Lung microvascular endothelial cell (primary cell): ENCODE measurements at places on chromosomes 1 and 21.

DNA sequence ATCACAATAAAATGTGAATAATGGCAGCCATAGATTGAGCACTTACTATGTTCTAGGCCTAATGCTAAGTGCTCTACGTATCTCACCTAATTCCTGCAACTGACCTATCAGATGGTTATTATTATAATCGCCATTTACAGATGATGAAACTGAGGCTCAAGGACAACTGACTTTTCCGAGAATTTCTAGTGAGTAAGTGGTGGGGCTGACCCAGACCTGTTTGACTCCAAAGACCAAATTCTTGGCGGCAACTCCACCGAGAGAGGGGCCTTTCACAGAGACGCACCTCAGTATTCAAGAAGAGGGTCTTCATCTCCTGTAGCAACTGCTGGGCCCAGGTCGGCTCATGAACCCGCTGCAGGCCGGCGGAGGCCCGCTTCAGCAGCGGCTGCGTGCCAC, 573 bp downstream of the TMEM234 start:
- no peak for DNase-seq

GRCh38 chr1:29969576-29969975, 733.3 kb downstream of the PTPRU start:
- no peak for DNase-seq

- no peak for DNase-seq
Measured at GRCh38 chr1:54701066-54701465, 14.6 kb upstream of the TTC4 start.

GRCh38 chr1:245678860-245679411, 524.2 kb downstream of the KIF26B start:
- no peak for DNase-seq

GRCh38 chr1:99843760-99844159, 6.4 kb upstream of the AGL start:
- no peak for DNase-seq

DNA sequence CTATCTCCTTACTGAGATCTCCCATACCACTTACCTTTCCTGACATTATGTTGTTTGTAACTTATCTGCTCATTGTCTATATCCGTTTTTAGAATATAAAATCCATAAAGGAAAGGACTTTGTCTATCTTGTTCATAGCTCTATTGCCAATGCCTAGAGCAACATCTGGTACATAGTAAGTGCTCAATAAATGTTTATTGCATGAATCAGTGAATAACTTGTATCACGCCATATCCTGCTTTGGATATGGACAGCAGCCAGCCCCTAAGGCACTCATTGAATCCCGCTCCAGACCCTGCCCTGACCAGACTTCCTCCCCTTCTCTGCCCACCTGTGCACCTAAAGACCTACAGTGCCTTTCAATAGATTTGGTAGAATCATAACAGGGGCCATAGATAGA, 298.1 kb upstream of the PLXNA2 start:
- no peak for DNase-seq

DNA sequence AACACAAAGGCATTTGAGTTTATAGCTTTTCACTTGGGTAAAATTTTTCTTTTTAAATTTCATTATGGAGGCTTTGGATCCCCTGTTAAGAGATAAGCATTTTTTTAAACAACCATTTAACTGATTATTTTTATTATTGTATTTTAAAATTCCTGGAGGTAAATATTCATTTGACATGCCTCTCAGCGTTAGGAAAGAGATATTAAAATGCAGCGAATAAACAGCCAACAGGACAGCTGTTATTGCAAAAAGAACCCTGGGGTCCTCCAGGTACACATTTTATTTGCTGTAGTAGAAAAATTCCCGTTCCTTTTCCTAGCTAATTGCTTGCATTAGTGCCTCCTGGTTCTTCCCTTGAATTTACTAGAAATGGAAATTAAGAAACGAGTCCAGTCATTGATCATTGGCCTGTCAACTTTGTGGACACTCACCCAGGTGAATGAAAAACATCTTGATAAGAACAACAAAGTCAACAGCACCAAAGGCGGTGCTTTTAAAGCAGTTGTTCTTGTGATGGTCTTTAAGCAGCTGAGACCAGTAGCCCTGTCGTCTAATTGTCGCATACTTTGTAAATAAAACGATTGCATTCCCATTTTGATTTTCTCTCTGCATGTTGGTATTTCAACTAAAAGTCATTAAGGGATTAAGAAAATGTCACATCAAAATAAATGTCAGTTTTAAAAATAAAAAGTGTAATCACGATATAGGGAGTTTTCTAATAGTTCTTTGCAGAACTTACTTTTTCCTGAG, 282.4 kb downstream of the GRIK1 start:
- no peak for DNase-seq

DNA sequence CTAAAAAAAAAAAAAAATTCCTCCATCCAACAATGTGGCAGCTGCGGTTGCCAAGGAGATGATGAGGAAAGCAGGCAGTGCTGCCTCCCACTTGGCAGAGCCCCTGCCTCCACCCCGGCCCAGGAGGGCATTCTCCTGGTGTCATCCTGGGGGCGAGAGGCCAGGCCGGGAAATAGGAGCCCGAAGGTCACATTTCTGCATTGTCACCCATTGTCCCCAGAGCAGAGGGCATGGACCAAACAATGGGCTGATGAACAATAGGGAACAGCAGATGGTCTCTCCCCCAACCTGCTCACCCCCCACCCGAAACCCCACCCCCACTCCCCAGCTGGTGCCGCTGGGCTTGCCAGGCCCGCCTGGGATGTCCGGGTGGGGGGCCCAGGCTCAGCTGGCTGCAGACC, 37.3 kb downstream of the CAMK2N1 start:
- DNase-seq = no peak

DNA sequence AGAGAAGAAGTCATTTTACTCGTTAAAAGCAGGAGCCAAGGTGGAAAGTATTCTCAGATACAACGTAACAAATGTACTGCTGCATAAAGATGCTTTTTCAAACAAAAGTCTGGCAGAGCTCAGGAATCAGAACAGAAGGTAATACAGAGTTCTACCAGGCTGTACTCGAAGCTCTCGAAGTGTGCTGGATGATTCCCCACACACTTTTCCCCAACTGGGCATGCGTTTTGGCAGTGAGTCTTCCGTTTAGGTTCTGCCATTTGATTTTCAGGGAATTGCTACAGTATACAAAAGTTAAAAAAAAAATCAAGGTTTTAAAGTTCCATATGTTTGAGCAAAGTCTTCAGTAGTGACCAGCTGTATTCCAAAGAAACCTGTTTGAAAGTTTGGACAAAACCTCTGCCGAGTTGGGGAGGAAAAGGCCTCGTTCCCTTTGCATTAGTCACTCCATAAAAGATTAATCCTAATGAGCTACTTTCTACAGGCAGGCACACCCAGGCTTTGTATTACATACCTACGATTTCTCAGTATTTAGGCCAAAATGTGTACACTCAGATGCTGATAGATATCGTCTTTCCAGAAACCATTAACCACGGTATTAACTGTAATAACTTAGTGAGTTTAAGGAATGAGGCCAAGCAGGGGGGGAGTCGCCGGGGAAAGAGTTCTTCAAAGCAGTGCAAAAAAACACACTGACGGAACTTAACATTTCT, 477.1 kb downstream of the LMO4 start:
- peak; percentile 11 for DNase-seq

DNA sequence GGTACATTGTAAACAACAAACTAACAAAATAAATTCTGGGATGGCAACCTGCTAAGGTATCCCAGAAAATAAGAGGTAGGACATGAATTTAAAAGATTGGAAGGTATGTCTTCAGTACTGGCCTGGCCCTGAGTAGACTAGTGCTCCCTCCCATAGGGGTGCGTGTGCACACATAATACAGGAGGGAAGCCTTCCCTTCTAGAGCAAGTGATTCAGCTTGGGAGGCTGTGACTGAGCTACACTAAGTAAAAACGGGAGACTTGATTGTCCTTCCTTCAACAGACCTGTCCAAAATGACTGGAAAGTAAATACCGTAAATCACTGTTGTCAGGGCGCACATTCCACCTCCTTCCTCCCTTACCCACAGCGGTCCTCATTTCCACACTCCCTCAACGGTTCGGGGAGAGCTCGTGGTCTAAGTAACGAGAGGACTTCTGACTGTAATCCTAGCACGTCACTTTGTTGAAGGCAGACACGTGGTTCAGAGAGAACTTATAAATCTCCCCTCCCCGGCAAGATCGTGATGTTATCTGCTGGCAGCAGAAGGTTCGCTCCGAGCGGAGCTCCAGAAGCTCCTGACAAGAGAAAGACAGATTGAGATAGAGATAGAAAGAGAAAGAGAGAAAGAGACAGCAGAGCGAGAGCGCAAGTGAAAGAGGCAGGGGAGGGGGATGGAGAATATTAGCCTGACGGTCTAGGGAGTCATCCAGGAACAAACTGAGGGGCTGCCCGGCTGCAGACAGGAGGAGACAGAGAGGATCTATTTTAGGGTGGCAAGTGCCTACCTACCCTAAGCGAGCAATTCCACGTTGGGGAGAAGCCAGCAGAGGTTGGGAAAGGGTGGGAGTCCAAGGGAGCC, at the start of gene TGFB2:
TGFB2 (plus strand) TSS at position 523 of the 859 bp plus-strand sequence. CDS start 1,366 bp downstream, outside the sequence.
- peak; percentile 91 for DNase-seq

DNA sequence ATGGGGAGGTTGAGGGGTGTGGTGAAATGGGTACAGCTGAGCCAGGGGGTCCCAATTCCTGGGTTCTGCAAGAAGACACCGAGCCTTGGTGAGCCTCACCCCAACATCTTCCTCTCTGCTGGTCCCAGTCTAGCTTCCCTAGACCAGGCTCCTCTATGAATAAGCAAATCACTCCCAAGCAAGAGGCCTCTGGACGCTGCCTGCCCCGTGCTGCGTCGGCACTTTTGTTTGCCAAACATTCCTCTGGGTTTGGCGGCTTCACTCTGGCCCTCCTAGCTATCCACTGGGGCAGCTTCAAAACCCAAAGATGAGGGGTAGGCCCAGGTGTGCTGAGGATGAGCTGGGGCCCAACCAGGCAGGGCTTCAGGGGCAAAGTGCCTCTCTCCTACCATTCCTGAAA, 137.1 kb upstream of the CD34 start:
- DNase-seq = no peak

DNA sequence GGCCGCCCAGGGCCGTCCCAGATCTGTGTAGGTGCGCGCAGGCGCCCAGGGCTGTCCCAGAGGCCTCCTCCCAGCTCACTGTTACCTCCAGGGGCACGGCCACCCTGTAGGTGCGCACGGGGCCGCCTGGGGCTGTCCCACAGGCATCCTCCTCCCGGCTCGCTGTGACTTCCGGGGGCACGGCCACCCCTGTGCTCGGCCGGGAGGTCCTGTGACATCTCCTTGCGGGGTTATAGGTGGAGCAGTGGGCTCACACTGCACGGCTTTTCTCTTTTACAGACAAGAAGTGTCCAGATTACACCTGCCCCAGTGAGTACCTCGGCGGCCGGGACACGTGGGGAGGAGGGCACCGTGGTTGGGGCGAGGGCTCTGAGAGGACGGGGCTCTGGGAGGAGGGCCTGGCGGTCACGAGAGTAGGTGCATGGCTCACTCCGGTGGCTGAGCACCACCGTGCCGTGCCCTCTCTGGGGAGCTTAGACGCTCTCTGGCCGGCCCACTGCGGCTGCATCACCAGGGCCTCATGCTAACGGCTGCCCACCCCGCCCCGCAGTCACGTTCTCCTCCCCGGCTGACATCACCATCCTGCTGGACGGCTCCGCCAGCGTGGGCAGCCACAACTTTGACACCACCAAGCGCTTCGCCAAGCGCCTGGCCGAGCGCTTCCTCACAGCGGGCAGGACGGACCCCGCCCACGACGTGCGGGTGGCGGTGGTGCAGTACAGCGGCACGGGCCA, 21.4 kb downstream of the COL6A1 start:
- DNase-seq = no peak

DNA sequence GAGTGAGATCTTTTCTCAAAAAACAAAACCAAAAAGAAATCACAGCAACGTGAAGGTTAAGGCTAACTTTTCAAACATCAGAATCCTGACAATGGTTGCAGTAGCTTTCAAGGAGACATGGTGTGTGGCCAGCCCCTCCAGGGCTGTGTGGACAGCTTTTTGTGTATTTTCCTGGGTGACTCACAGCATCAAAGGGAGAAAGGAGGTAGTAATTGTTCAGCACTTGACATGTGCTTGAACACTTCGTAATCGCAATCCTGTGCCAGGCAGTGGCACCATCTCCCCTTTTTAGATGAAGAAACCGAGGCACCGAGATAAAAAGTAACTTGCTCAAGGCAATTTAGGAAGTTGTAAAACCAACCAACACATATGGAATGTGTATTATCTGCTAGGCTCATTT, 10.3 kb downstream of the NBL1 start:
- DNase-seq = no peak

GRCh38 chr1:207828046-207828445, 76.2 kb downstream of the CD46 start:
- DNase-seq = no peak

DNA sequence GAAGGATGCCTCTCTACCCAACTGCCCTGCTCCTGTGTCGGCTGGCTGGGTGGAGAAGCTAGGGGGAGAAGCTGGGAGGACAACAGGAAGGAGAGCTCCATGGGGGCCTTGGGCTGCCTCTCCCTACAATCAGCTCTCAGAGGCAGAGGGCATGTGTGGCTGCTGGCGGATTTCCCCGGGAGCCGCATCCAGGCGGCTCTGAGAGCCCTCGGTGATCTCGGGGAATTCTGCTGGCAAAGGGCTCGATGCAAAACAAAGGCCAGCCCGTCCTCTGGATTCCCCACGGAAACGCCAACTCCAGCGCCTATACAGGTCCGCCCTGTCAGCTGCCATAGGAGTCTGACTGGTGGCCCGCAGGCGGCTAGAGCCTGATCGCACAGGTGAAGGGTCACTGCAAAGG, 26.4 kb upstream of the EVA1B start:
- peak; percentile 73 for DNase-seq

DNA sequence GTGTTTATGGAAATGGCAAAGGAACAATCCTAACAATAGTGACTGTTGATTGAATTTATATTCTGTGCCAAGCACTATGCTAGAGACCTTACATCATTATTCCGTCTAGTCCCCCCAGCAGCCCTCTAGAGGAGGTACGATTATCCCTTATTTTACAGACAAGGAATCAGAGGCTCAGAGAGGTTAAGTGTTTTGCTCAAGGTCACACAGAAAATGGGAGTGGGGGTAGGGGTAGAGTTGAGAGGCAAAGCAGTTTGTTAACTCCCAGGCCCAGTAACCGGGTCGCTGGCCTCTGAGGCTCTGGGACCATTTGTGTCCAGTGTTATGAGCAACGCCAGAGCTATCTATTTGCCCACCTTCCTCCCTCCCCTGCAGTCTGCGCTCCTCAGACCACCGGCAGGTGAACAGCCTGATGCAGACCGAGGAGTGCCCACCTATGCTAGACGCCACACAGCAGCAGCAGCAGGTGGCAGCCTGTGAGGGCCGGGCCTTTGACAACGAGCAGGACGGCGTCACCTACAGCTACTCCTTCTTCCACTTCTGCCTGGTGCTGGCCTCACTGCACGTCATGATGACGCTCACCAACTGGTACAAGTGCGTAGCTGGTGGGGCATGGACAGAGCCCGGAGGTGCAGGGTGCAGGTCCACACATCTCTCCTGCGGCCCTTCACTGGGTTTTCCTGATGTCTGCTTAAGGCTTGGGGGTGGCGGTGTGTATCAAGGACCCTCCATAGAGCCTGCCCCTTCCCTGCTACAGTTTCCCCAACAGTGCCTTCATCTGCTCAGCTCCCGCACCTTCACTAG, 19.8 kb downstream of the SERINC2 start:
- no peak for DNase-seq
